ENCODE measurements at places on chromosomes 4 and X.

DNA sequence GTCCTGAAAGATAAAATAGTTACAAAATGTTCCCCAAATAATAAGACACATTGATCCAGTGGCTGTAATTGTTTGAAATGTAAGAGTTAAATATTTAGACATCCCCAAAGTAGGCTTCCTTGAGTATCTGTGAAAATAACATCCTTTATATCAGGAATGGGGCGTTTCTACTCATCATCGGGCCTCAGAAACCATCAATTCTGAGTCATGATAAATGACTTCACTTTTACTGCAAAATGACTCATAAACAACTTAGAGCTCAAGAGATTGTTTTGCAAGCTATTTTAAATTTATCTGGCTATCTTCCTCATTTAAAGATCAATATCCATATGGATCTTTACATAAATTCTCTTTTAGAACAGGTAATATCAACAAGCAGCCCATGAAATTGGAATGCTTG lies 369.4 kb upstream of the CNKSR2 start:
- no peak for DNase-seq

GRCh38 chrX:109954955-109955354 lies 48.0 kb upstream of the TMEM164 start:
- no peak for DNase-seq

DNA sequence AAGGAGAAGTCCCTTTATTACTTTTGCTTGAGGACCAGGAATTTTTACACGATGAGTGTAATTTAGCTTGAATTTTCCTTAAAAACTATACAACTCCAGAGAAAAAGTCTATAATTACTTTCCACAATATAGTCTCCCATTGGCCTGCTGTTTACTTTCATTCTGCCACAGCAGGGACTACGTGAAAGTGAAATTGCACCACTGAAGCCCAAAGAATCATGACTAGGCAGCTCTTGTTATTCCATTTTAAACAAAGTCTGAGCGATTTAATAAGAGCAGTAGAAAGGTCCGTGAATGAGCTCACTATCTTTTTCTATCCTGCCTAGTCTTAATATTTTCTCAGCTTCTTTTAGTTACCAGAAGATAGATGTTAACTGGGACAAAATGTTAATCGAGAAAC lies 68.6 kb downstream of the ADGRG4 start:
- no peak for DNase-seq

DNA sequence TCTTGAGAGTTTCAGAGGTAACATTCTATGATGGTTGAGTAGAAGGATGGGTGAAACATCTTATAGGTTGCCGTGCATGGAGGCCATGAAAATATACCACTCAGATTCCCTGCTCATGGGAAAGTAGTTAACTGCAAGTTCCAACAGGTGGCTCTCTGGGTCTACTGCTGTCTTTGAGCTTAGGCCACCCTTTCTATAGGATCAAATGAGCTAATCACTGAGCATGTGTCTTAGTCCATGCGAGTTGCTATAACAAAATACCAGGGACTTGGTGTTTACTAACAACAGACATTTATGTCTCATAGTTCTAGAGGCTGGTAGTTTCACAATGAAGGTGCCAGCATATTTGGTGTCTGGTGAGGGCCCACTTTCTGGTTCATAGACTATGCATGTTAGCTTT lies 144.8 kb upstream of the UNC5C start:
- DNase-seq: no peak

DNA sequence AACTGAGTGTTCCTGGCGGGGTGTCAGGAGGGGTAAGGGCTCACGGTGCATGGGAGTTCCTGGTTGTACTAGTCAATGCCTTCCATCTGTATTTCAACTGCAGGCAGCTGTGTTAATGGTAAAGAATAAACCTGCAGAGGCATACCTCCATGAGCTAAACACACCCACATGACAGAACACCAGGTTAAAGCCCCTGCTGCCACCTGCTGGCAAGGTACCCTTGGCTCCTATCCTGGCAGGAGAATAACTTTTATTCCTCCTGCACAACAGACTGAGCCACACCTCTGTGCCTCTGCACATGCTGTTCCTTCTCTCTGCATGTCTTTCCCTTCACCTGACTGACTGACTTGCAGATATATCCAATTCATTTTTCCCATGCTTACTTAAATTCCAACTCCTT lies 11.1 kb downstream of the ITIH6 start:
- DNase-seq: no peak

DNA sequence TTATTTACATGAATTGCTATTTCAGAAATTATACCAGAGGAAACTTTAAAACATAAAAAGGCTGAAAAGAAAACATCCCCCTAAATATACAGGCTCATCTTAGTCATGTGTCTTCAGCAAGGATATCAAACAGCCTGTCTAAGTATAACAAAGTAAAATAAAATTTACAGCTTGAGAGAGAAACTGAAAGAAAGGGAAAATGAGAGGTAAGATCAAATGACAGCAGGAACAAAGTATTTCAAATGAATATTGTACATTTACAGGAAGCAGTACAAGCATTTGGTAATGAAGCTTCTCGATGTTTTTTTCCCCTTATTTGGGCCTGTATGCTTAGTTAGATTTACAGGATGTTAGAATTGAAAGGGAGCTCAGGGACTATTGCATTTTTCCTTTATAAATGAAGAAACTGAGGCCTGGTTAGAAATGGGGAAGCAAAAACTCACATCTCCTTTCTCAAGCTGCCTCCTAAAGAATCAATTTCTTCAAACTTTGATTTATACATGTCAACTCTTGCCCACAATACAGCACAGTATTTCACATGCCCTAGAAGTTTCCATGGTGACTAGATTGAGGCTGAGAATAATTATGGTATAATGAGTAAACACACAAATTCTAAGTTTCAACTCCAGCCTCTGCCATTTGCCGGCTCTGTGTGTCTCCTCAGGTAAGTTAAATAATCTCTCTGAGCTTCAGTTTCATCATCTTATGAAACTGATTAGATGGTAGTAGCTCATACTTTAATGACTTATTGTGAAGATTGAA lies 29.3 kb downstream of the DAPP1 start:
- no peak for DNase-seq

GRCh38 chrX:153844509-153845082 lies 14.3 kb upstream of the PDZD4 start:
- DNase-seq: no peak

- no peak for DNase-seq
These were observed 77.9 kb downstream of the CLNK start for GRCh38 chr4:10606483-10607155.

DNA sequence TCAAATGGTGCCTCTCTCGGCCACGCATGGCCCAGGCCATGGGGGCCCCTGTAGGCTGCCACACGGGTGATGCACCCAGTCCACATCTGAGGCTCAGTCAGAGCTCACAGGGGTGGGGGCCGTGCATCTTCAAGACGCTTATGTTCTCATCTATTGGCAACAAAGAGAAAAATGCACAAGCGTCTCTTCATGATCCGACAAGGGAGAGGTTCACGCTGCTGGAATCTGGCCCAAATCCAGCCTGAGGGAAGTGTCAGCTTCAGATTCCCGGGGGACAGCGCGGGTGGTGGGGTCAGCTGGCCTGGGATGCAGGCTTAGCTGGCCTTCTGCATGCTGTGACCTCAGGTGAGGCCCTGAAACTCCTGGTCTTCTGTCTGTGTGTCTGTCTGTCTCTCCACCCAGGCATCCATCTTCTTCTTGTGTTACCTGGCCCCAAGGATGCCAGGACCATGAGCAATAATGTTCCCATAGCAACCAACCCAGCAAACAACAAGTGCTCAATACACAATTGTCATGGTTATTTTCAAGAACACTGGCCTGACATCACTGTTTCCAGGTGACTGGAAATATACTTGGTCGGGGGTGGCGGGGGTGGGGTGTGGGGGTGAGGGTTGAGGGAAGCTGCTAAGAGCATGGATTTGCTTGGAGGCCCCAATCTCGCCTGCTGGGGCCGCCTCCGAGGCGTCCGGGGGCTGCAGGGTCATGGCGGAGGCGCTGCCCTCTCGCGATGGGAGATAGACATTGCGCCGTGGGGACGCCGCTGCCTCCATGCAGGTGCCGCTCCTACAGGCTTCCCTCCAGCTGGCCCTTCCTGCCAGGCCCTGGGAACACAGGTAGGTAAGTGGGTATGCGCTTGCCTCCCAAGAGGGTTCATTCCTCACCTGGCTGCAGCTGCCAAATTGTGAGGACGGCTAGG lies 48.3 kb downstream of the ABLIM2 start:
- DNase-seq: no peak

DNA sequence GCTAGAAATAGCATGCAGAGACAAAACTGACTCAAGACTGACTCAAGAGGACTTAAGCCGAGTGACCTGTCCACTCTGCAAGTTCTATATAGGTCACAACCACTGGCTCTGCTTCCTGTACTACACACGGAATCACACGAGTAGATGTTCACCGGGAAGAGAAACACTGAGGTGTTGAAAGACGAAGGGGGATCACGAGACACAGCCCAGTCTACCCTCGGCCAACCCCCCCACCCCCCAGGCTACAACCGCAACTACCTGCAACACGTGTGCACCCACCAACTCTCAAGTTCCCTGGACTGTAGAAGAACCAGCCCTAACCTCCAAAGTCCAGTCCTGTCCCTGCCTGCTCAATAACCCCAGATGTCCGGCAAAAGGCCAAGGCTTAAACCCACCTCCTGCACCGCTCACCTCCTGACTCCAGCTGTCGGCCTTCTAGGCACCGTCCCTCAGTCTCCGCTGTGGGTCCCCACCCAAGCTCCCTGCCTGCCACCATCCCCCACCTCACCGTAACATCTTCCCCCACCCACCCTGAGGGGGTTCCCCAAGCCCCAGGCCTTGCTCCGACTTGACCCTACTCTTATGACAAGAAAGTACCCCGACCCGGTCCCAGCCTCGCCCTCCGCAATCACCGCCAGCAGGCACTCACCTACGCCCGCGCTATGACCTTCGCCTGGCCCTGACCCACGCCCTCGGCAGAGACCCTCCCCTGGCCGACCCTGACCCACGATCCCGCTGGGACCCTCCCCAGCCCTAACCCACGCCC lies 739 bp downstream of the GAK start:
- DNase-seq: no peak
